HL-60 (cell line): ENCODE measurements at places on chromosomes 1 and 21.

DNA sequence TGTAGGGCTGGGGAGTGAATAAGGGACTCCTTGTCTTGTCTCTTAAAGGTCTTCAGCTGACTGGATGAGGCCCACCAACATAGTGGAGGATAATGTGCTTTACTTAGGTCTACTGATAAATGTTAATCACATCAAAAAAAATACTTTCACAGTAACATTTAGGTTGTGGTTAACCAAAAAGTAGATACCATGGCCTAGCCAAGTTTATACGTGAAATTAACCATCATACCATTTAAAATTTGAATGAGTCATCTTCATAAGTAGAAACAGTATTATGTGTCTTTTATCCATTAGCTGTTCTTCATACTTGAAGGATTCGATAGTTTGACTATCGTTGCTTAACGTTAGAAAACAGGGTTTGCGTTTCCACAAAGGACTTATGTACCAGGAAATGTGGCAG is 80.9 kb downstream of the MTR start:
- no peak for DNase-seq

DNA sequence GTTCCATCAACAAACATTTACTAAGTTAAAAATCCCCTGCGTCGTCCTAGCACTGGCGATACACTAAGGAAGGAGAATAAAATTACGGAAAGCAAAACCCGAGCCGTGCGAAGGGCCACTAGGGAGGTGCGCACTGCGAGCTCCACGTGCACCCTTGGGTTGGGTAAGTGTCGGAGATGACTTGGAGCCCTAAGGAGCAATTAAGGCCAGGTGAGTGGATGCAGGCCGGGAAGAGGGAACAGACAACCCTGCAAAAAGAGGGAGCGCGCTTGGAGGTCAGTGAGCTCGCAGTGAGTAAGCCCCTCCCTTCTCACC is 704 bp downstream of the WDR4 start:
- DNase-seq, result no peak

DNA sequence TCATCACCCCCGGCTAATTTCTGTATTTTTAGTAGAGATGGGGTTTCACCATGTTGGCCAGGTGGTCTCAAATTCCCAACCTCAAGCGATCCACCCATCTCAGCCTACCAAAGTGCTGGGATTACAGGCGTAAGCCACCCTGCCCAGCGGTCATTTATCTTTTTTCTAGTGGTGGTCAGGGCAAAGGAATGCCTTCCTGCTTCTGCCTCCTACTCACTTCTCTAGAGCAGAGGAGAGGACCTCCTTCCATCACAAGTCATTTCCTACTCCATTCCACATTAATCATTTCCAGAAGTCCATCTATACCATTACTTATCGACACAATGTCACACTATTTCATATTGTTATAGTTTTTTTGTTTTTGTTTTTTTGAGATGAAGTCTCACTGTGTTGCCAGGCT is 13.3 kb downstream of the FBXO42 start:
- no peak for DNase-seq

- DNase-seq, result no peak
Measured at GRCh38 chr1:228958121-228958520, 222.8 kb downstream of the RHOU start.

DNA sequence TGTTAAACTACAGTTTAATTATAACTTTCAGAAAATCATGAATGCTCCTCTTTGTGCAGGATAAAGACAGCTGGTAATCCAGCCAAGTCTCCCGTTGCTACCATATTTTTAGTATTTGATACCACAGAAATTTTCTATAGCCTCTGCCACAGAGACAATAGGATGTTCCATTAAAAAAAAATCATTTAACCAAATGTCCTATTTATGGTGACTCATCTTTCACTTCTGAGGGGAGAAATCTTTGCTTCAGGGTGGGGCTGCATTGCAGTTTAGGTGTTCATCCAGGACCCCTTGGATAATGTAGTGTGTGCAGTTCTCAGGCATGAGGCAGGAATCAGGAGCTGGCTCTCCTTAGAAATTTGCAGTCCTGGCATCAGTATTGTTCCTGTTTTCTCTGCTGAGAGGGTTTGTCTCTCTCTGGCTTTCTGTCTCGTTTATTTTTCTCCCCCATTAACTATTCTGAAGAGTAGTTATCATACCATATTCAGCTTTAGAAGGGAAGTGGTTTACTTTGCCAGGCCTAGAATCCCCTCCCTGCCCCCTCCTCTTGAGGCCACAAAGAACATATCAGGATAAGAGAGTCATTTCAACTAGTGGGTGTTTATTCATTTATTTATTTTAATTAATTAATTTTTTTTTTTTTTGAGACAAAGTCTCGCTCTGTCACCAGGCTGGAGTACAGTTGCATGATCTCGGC is 3.1 kb downstream of the PRUNE1 start:
- peak; percentile 9 for DNase-seq

DNA sequence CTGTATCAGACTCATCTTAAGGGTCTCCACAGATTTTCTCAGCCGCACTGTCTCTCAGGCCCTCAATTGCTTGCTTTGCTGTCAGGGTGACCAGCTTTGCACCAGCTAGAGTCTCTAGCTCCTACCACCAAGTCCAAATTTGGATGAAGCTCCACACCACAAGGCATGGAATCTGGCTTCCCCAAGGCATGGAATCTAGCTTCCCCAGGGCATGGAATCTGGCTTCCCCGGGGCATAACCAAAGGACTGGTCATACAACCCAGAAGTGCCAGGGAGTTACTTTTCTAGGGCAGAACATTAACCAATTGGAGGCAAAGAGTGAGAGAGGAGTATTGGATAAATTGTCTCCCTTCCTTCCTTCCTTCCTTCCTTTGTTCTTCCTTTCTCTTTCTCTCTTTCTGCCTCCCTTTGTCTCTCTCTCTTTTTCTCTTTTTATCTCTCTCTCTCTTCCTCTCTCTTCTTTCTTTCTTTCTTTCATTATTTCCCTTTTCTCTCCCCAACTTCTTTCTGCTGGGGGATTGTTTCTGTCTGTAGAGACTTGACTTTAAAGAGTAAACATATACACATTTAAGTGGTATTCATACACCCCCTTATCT is 76.9 kb upstream of the HAO2 start:
- DNase-seq, result no peak

GRCh38 chr1:8603220-8603616 is 214.2 kb downstream of the RERE start:
- DNase-seq, result no peak

DNA sequence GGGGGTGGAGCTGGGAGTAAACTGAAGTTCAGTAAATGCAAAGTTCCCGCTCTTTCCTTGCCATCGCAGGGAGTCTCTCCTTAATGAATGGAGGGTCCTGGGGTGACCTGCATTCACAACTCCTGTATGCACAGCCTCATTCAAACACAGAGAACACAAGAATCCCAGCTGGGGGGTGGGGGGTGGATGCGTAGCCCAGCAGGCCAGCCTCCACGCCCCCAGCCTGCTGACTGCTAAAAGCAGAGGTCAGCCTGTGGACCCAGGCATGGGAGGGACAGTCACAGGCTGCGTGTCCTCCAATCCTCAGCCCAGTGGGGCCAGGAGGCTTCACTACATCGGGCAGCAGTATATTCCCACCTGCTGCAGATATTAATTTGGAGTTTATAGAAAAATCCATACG is 263.1 kb downstream of the GRIK3 start:
- no peak for DNase-seq

- no peak for DNase-seq
Measured at GRCh38 chr1:166272851-166273250, 106.0 kb upstream of the FAM78B start.

DNA sequence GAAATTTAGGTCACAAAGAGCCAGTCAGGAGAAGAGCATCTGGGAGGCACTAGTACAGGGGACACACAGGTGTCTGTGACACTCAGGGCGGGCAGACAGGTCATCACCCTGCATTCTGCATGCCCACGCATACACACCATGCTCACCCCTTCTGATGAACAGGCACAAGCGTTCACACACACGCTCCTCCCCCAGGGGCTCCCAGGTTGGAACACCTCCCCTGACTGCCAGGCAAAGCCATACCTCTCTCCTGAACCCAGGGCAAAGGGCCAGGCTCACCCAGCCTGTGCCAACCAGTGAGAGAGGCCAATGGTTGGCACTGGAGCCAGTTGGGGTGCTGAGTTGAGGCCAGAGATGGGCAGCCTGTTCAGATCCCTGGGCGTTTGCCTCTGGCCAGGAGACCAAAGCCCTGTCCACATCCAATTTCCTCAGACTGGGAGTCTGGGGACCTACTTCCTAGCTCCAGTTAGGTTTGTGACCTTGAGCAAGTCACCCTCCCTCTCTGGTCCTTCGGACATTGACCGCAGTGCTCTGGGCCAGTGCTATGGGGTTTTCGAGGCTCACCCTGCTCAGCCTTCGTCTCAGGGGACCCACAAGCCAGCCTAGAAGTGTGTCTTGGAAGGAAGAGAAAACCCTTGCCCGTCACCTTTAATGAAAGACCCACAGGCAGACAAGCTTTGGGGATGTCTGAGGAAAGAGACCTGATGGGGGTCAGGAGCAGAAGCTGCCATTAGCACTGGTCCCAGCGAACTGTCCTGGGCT is 5.8 kb upstream of the LAD1 start:
- DNase-seq, result no peak
